ENCODE measurements at places on chromosomes 12 and 14. TPM values are rescaled to one million over a fixed set of nuclear protein-coding genes. Genes with fewer than 3 reads are reported as not detected.

The RNASE3 gene
- not detected for total RNA-seq

The KRT83 gene
- total RNA-seq = 7.2 TPM

The PDZRN4 gene
- not detected for total RNA-seq

The SLCO1B3 gene
- 12.4 TPM for total RNA-seq

The POTEG gene
- total RNA-seq = 0.06 TPM

The CEBPE gene
- not detected for total RNA-seq

The RNASE7 gene
- not detected for total RNA-seq

The JPH4 gene
- 0.07 TPM for total RNA-seq

The PROX2 gene
- total RNA-seq = not detected

The DEPDC4 gene
- total RNA-seq = 1.5 TPM

The BDKRB2 gene
- total RNA-seq = 1.7 TPM

The CLEC1B gene
- total RNA-seq = not detected

The PARP11 gene
- 1.4 TPM for total RNA-seq

The CPNE6 gene
- 0.16 TPM for total RNA-seq

The AMHR2 gene
- total RNA-seq = 0.75 TPM

The GPR132 gene
- total RNA-seq = 0.56 TPM

The LRCOL1 gene
- total RNA-seq = not detected

The IKBIP gene
- 76.0 TPM for total RNA-seq

The ARHGAP9 gene
- 0.94 TPM for total RNA-seq

The ITGA7 gene
- 1.6 TPM for total RNA-seq

The MYRFL gene
- 0.31 TPM for total RNA-seq

The CLEC4C gene
- not detected for total RNA-seq

The TMEM132C gene
- not detected for total RNA-seq

The INHBC gene
- not detected for total RNA-seq

The SALL2 gene
- total RNA-seq = 1.0 TPM

The DBX2 gene
- not detected for total RNA-seq

The TXNDC16 gene
- 0.67 TPM for total RNA-seq

The MIPOL1 gene
- total RNA-seq = 3.4 TPM

All from A549 treated with GW870086 at 1 μM for 4 hours (cell line).